ENCODE measurements at places on chromosomes 2 and 18.

DNA sequence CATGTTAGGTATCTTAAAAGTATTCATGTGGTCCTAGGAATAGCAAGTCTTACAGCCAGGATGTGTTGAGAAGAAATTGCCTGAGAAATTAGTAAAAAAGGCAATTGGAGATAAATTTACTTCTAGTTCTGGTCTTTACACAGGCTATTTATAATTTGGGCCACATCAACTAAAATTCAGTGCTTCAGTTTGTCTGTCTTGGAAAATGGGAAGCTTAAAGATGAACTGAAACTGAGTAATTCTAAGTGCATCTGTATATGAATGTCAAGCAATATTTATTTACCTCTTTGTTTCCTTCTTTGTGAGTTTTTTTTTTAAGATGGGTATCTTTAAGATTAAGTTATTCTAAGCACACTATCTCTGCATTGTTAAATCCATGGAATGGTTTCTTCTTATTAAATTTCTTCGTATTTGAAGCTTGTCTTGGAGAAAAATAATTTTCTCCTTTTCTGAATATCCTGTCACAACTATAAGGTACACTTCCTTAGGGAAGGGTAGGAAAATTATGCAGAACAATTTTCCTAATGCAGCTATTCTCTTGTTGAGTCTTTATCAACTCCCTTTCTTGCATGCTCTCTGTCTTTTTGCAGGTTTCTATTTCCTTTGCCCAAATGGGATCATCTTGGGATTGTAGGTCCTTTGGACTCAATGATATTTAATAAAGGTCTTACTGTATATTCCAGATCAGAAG lies 39.7 kb upstream of the MMADHC start:
- DNase-seq = peak; percentile 1

GRCh38 chr2:157052685-157053224 lies 204.8 kb upstream of the GALNT5 start:
- no peak for DNase-seq

- DNase-seq = no peak
These were observed 821.2 kb upstream of the ID2 start for GRCh38 chr2:7860693-7861092.

DNA sequence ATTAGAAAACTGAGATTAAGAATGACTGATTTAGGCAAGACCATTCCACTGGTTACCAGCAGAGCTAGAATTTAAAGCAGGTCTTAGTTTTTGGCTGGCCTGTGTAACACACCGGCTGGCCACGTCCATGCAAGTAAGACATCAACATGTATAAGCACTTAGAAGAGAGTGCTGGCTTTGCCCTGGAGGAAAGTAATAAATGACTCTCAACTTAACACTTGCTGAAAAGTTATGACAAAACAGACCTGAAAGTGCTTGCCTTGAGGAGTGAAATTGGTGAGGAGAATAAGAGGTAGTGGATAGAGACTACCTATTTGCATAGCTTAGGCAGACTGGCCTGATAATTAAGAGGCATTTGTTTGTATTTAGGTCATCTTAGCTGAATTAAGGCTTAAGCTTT lies 165.7 kb upstream of the KCNJ3 start:
- DNase-seq = no peak

DNA sequence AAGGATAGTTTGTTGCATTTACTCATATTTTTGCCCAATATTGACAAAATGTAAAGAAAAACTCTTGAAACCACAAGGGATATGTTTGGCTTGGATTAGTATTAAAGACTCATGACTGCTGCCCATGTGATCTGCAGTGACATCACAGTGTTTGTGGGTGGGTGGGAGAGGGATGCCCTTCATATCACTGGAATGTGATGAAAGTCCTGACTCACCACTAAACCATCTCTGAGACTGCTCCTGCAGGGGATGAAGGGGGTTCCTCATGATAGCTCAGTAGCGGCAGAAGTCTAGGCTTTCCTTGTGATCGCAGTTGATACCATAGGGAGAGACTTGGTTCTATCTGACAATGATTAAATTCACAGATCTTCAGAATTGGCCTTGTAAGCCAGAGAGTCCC lies 451.2 kb downstream of the CNTNAP5 start:
- DNase-seq = no peak

DNA sequence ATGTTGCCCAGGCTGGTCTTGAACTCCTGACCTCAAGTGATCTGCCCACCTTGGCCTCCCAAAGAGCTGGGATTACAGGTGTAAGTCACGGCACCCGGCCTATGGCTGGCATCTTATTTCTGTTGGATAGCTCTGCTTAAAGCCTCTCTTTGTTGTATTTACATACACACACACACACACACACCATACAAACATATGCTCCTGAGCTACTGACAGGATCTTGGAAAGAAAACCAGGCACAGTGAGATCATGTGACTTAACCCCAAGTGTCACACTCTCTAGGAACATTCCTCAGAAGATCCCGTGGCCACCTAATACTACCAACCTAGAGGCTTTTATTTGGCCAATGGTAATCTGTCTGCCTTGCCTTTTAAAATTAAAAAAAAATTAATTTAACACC lies 85.1 kb upstream of the HAAO start:
- no peak for DNase-seq

DNA sequence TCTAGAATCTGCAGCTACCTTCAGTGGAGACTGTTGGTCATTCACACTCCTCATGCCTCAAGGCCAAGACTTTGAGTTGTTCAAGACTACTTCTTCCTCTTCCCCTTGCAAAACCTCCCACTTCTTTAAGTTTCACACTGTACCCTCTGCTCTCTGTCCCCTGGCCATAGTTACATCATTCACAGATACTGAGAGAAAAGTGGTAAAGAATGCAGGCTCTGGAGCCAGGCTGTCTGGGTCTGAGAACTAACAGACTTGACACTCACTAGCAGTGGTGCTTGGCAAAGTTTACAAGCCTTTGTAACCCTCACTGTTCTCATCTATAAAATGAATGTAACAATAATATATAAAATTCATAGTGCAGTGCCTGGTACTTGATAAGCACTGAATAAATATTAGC lies 61.8 kb downstream of the CDH20 start:
- no peak for DNase-seq

DNA sequence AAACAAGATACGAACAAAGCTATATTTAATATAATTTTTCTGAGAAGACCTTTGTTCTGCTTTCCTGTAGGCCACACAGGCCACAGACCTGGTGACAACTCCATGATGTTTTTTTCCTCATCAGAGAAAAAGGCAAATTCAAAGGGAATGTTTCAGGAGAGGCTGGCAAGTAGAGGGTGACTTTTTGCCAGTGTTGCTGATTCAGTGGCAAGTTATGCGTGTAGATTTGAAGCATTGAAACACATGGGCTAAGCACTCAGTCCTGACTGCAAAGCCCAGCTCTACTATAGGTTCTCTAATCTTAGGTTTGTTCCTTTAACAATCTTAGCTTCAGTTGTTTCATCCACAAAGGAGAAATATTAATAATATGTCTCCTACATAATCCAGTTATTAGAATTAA lies 499.8 kb downstream of the SUCLG1 start:
- DNase-seq = no peak

- no peak for DNase-seq
These were observed 3.4 kb upstream of the FAM161A start for GRCh38 chr2:61857224-61857623.

- no peak for DNase-seq
These were observed 1.9 kb downstream of the CNGA3 start for GRCh38 chr2:98348066-98348561.

- no peak for DNase-seq
These were observed 756 bp upstream of the PTPN4 start for GRCh38 chr2:119758881-119759450.

GRCh38 chr18:57014772-57015413 lies 132.0 kb upstream of the BOD1L2 start:
- no peak for DNase-seq

- peak; percentile 24 for DNase-seq
These were observed 65.6 kb downstream of the WDR7 start for GRCh38 chr18:56716692-56717146.

DNA sequence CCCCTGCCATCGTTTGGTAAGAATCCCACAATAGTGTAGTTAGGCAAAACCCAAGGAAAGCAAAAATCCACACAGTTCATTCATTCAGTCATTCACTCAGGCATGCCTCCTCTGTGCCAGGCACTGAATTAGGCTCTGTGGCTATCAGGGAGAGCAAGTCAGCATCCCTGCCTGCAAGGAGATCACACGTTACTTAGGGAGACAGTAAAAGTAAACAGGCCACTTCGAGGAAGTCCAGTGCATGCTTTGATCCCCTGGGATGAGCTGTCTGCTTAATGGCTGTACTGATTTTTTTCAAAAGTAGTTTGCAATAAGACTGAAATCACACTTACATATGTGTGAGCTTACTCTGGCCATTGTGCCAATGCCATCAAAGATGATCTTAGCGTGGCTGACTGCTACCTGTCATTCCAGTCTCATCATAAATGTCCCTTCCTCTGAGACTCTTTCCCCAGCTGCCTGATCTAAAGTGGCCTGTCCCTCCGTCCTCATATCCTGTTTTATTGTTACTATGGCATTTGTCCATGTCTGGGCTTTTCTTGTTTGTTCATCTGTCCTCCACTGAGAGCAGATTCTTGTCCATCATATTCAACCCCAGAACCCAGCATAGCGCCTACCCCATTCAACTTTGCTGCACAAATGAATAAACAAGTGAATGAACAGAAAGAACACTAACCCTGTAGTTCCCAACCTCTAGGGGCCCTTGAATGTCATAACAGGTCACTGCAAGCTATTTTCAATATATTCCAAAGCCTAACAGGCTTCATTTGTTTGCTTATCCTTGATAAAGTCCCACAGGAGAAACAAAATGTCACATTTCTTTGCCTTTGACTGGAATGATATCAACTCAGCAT lies 84.1 kb downstream of the GALNT14 start:
- no peak for DNase-seq

DNA sequence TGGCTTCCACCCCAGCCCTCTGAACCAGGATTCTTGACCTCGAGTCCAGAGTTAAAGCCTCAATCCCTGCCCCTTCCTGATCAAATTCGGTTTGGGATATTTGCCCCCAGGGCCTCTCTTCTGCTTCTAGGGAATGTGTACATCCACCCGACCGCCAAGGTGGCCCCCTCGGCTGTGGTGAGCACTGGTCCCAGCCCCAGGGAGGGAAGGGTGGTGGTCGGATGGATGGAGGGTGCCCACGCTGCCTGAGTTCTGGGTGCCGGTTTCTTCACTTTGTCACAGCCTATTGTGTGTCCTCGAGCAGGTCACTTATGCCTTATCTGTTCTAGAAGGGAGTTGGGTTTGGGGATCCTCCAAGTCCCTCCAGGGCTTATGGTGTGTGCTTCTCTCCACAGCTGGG lies 6.9 kb downstream of the GMPPA start:
- no peak for DNase-seq

- DNase-seq = no peak
These were observed 12.6 kb upstream of the LONRF2 start for GRCh38 chr2:100334929-100335328.

DNA sequence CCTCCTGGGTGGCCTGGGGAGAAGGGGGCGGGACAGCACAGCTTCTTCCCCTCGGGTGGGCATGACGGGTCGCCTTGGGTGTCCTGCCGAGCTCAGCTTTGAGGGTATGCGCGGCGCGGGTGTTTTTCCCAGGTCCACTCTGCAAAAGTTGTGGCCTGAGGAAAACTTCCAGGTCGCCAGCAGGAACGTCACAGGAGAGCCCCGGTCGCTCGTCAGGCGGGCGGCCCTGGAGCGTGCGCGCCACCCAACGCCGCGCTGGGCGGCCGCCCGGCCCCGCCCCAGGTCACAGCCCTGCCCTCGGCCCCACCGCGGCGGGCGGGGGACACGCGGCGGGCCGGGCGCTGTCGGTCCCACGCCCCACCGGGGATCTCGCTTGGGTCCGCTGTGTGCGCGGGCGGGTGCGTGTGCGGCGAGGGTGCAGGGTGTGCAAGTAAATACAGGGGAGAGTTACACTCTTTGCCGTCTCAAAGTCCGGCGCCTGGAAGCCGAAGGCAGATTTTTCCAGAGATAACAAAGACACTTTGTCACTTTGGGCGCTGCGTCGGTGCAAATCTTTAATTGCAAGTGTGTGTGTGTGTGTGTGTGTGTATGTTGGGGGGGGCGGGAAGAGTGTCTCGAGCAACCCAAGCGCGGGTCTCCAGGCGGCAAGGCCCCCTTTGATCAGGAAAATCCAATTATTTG lies 616 bp upstream of the SP5 start:
- DNase-seq = peak; percentile 45

DNA sequence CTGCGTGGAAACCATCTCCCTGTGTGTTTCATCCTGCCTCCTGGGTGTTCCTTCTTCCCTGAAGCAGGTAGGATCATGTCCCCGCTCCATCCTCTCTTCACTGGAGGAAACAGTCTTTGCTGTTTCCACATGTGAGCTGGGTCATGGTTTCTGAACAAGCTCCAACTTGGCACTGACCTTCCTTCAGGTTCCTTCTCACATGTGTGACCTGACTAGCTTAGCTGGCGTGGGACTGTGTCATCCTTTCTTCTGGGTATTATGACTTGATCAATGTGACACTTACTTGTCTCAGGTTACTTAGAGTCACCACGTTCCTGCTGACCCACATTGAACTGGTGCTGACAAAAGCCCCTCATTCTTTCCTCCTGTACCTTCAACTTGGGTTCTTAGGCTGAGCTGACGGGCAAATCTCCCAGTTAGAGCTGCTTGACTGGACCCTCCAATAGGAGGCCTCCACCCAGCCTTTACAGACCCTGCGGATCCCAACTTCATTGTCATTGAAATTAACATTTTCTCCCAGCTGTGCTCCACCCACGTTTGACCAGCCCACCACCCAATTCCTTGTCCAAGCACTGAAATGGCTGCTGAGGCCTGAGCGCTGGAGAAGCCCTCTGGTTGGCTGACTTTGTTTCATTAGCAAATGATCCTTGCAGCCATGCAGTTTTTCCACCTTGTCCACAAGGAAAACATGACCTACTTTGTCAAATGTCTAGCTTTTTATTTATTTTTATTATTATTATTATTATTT lies 128.1 kb downstream of the DDX1 start:
- no peak for DNase-seq

DNA sequence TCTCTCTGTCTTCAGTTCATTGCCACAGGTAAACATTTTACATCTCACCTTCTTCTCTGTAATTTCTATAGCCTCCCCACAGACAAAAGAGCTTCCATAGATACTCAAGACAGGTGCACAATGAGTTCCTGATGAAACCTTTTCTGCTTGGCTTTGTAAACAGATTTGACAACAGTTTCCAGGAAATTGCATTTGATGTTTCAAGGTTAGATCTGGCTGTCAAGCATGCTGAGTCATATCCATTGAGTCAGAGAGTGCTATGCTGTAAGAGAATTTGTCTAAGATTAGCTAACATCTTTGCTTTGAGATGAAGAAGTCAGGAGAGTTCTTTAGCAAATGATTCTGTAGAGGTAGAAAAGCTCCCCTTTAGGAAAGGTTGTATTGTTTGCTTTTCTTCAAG lies 40.6 kb upstream of the MAP2 start:
- peak; percentile 39 for DNase-seq

Data from MM.1S (cell line).